Stimulated activated CD8-positive, alpha-beta memory T cell treated with anti-CD3 and anti-CD28 coated beads, Interleukin-15, amount 100 ng/mL, for 24 hours (primary cell): ENCODE measurements at places on chromosomes 5 and 9.

DNA sequence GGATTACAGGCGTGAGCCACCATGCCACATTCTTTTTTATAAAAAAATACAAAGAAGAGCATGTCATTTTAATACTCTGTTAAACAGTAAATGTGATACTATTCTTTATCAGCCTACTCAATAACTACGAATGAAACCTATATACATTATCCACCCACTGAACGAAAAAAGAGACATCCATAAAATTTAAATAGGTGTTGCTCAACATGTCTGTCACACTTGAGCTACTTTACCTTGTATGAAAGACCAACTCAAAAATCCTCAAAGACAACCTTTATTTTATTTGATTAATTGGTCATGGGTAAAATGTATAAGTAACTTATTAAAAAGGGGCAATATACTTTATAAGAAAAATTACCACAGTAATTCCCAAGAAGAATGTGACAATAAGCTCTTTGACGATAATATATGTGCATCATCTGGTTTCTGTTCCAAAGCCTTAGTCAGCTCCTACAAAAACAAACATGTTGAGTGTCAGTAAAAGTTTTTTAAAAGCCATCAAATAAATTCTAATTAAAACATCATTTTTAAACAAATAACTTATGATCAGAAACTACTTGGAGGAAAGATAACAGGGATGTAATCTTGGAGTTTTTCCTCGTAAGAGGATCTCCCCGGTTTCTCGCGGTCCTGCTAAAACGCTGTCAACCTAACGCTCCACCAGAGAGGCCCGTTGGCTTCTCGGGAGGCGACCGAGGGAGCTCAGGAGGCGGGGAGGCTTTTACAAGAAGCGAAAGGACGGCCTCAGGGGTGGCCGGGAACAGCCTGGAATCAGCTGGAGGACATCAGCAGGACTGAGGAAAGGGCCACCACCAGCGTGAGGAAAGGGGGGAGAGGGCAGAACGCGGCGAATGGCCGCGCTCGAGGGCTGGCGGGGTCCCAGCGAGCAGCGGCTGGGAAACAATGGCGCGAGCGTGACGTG is 13.5 kb upstream of the ANKRD18B start:
- DNase-seq: no peak

GRCh38 chr5:72667708-72668107 is 148.8 kb upstream of the TNPO1 start:
- DNase-seq: no peak

- DNase-seq: no peak
Observed at GRCh38 chr9:127229691-127230417, 34.7 kb upstream of the GARNL3 start.

- DNase-seq: no peak
Observed at GRCh38 chr9:76654575-76654974, 109.7 kb upstream of the PCA3 start.

DNA sequence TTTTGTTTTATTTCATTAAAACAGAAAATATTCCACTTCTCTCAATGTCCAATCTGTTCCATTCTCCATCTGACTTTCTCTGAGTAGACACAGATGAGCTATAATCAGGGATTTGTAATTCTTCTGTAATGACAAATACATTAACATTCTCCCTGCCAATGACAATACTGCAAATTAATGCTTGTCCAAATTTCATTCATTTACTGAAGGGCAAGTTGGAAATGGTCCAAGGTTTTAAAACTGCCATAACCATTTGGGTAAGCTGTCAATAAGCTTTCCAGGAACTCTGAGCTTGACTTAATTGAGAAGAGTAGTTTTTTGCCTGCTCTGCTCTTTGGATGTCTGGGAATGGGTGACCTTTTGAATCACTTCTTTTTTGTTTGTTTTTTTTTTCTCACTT is 253.5 kb downstream of the DMRTA1 start:
- no peak for DNase-seq

- DNase-seq: no peak
Observed at GRCh38 chr5:128637031-128637430, 99.0 kb upstream of the FBN2 start.

- DNase-seq: no peak
Observed at GRCh38 chr9:77977210-77977611, 54.4 kb downstream of the GNAQ start.

DNA sequence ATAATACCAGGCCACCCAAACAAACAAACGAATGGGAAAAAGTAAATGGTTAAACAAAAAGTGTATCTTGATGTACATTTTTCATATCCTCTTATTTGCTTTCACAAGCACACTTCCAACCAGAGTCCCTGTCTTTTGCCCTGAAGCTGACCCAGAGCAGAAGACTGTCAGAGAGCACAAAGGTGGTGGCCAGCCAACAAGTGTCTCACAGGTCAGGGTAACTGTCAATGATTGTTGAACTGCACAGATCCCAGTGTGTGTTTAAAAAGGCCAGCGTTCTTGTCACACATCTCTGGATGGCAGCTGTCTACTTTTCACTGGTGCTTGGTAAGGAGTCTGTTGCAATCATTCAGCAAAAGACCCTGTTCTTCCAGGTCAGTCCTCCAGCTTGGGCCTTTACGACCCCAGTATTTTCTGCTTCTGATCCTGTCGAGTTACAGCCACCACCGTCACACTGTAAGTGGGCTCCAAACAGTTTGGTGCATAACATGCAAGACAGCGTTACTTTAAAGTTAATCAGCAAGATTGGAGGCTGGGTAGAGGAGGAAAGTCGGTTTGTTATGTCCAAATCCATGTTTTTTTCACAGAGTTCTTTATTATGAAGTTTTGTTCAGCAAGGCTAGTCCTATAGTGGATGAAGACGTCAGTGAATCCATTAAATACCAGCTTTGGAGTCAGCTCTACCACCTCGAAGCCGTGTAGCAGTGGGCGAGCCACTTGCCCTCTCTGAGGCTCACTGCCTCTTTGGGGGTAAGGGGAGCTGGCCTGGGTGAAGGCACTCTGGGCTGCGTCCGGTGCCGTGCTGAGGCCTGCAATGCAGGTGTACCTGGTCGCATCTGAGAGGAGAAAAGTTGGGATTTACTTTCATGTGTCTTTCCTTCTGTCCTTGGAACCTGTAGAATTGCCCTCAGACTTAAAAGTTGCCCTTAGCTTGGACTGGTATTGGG is 265.7 kb downstream of the AOPEP start:
- no peak for DNase-seq

- DNase-seq: no peak
Observed at GRCh38 chr5:149735066-149735465, 5.0 kb downstream of the PPARGC1B start.

DNA sequence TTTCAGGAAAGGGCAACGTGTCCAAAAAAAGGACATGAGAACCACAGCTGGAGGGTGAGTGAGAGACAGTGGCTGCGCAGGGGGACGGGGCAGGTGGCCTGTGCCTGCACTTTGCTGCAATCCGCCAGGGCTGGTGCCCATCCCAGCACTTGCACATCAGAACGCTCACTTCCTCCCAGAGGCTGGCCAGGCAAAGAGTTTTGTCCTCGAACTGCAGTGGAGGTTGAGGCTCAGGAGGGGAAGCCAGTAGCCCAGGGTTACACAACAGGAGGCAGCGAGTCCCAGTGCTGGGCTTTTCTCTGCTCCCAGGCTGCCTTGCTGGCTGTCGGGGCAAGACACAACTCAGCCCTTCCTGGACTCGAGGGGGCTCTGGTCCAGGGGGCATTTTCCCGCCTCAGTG is 33.1 kb downstream of the CRB2 start:
- DNase-seq: no peak

GRCh38 chr5:37738057-37738691 is 101.7 kb downstream of the GDNF start:
- no peak for DNase-seq

GRCh38 chr9:132238026-132238972 is 76.4 kb downstream of the NTNG2 start:
- no peak for DNase-seq

GRCh38 chr5:109589986-109590385 is 99.7 kb upstream of the MAN2A1 start:
- no peak for DNase-seq

DNA sequence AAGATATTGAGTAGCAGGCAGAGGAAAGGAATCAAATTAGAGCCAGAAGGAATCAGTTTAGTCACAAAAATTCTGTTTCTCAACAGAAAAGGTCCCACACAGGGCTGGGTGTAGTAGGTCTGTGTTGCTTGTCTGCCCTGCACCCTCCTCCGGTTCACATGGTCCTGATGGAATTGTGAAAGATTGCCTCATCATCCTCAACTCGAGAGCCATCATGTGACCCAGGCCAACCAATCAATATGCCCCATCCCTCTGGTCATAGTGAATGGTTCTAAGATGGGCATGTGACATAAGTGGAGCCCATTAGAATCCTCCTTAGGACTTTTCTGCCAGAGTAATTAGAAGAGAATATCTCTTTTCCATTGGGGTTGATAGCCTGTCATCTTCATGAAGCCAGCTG is 56.7 kb upstream of the RAD23B start:
- DNase-seq: no peak

DNA sequence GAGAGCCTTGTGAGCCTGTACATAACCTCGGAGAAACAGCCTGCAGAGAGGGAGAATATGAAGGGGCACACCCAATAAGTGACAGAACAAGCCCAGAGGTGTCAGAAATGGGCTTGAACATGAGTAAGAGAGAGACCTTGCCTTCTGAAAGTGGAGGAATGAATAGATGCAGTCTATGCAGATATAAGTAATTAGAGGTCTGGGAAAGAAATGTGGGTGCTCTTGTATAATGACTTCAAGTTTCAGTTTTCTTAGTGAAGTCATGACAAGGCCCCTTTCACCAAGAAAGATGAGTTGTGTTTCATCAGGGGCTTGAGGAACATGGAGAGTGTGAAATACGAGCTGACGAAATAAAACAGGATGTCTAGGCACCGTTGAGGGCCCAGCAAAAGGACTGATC is 15.1 kb downstream of the GRAMD2B start:
- DNase-seq: no peak

DNA sequence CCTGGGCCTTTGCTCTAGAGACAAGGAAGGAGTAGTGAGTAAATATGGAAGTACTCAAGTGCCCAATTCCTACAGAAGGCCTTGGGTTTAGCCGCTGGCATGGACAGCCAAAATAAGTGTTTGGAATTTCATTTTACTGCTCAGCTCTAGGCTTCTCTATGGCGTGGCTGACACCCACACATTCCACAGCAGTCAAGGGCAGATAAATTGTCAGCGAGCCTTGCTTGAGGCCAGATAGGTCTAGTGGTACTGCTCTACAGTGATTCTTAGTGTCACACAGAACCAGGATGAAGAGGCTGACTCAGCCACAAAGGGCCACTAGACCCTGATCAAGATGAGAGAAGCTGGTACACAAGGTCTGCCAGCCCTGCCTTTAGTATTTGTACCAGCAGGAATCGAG is 111.0 kb upstream of the NFIB start:
- DNase-seq: no peak

- no peak for DNase-seq
Observed at GRCh38 chr9:79764374-79764773, 192.6 kb downstream of the TLE4 start.

DNA sequence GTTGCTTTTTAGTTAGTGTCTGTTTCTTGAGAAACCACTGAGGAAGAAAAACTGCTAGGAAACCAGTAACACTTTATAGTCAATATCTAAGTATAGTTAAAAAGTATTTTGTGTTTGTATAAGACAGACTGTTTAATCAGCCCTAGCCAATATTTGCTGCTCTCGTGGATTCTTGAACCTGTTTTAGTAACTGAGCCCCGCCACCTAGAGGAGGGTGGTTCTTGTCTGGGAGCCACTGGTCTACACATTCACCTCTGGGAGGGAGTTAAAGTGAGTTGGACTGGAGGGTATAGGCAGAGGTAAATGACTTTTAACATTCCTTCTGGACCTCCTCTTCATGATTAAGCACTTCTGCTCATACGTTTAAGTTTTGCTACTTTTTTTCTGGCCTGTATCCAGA is 117.2 kb downstream of the SPATA31D1 start:
- no peak for DNase-seq

GRCh38 chr5:135989686-135990085 is 34.9 kb upstream of the LECT2 start:
- no peak for DNase-seq

DNA sequence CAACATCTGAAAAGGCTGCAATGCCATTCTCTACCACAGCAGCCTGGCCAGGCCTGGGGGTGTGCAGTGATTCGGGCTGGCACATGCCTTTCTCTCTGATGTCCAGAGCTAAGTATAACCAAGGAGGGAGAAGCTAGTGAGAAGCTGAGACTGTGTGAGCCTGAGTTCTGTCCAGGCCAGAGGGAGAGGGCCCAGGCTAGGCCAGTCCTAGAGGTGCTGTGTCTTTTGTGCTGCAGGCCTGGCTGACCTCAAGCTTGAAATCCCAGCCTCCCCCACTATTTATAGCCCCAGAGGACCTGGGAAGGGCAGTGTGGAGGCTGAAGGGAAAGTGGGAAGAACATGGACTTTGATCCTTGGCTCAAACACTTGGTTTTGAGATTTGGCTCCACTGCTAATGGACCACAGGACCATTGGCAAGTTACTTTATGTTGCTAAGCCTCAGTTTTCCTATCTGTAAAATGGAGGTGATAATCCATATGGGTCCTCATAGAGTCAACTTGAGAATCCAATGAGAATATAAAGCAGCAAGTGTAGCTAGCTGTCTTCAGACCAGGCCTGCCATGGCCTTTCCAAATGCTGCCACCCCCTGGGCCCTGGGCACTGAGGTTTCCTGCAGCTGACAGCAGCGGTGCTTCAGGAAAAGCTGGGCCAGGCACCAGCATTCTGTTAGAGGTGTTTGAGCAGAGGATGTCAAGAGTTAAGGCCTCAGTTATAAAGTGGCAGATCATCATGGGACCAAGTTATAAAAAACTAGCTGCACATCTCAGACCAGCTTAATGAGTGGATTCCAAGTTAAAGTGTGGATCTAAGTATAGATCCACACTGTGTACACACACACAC is 21.1 kb downstream of the BNIP1 start:
- no peak for DNase-seq

DNA sequence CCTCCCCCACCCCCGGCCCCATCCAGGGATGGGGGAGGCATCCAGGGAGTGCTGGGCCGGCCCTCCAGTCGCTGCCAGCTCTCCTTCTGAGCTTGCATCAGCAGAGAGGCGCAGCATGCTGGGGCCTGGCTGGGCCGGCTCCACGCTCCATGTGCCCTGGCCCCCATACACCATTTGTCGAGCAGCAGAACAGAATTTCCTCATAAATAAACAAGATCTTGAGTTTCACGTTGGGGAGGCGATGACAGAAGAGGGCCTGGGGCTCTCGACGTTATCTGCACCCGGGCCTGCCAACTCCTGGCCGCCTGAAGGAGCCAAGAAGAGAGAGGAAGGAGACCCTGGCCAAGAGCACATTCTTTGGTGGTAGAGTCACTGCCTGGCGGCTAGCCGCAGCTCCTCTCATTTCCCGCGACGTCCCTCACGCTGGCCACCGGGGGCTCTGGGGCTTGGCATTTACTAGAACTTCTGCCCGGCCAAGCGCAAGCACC is 177.0 kb downstream of the FGF18 start:
- no peak for DNase-seq

GRCh38 chr9:32322622-32323021 is 61.8 kb upstream of the ACO1 start:
- DNase-seq: no peak

- no peak for DNase-seq
Observed at GRCh38 chr5:137612576-137612975, 113.5 kb upstream of the SPOCK1 start.
